ENCODE measurements at places on chromosomes 2 and 18.

- DNase-seq: no peak
These were observed 175.0 kb downstream of the SETBP1 start for GRCh38 chr18:44855681-44856080.

DNA sequence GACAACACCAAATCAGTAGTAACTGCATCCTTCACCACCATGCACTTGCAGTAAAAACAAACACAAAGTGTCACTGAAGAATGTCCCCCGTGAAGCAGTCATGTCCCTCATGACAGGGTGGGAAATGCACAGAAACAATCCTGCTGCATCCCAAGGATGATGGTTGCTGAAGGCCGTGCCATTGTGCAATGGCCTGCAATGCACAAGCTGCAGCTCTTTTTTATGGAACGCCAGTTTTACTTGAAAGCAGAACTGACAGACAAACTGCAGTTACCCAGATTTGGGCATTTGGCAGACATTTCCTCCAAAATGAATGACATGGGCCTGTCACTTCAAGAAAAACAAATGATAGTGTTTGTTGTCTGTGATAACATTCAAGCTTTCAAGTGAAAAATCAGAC lies 2.4 kb upstream of the CHST10 start:
- DNase-seq: no peak

- DNase-seq: no peak
These were observed 416.4 kb downstream of the CMPK2 start for GRCh38 chr2:6449343-6449742.

DNA sequence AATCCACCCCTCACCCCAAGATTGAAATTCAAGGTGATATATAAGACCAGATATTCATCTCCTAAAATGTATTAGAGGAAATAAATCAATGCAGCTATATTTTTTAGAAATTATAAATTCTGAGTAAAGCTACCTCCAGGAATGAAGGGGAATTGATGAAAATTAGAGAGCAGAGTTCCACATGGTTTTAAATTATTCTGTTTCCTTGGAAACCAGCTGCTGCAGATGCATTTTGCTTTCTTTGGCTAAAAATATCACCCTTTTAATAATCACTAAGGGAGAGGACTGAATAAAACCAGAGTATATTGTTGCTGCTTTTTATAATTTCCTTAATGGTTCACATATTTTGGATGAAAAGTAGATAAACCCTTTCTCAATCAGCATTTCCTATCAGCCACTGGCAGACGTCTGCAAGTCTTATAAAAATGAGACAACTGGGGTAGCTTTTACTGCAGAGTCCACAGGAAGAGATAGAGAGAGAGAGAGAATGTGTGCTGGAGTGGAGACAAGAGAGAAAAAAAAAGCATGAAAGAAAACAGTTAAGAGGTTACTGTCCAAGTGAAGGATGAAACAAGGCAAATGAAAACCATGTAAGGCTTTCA lies 2.0 kb downstream of the CSRNP3 start:
- DNase-seq: no peak

GRCh38 chr18:79513381-79514081 lies 117.8 kb downstream of the NFATC1 start:
- DNase-seq: no peak

GRCh38 chr18:37368110-37368954 lies 197.3 kb downstream of the CELF4 start:
- DNase-seq: no peak

DNA sequence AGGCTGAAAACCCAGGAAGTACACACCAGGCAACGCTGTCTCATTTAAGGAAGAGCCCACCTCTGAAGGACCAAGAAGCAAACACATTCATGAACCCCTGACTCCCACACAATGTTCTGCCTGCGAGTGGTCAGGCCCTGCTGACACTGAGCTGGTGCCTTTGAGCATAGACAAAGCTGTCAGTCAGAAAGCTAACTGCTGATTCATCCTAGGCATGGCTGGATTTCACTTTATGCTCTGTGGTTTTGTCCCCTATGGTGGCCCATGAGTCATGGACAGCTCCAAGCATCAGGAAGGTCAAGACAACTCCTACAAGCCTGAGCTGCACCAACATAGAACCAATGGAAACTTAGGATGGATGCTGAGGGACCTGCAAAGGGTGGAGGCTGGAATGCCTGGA lies 78.9 kb downstream of the UXS1 start:
- DNase-seq: no peak

- peak; percentile 43 for DNase-seq
These were observed 55.4 kb upstream of the GLI2 start for GRCh38 chr2:120680136-120680761.

DNA sequence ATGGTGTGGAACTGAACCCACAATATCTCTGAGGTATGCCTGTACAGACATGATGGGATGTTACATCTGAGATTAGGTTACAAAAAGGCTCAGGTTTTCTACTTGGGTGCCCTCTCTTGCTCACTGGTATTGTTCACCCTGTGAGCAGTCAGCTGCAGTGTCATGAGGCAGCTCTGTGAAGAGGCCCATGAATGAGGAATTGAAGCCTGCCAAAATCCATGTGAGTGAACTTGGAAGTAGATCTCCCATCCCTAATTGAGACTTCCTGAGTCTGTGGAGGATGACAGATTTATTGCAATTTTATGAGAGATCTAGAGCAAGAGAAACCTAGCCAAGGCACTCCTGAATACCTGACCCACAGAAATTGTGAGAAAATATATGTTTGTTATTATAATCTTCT lies 404.9 kb upstream of the ZEB2 start:
- DNase-seq: no peak

DNA sequence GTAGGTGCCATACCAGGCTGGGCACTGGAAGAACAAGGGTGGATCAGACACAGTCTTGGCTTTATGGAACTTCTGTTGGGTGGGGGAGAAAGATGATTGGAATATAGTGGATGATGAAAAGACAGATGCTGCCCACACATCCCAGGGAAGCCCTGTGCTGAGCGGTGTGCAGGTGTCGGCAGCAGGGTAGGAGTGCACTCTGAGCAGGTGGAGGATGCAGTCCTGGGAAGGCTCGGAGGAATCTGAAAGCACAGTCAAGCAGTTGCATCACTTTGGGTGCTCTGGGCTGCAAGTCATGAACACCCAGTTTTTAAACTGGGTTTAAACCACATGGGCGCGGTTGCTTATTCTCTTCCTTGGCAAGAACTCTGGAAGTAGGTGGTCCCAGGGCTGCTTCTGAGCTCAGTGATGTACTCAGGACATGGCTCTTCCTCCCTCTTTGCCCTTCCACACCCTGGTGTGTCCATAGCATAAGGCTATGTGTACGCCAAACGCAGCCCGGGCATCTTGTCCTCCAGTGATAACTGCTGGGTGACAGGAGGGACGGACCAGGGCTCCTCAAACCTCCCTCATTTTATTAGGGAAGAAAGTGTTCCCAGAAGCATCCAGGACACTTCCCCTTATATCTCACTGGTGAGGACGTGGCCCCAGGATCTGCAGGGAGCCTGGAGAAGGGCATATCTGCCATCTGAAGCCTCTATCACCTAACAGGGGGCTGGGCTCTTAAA lies 84.0 kb downstream of the SH3RF3 start:
- no peak for DNase-seq

GRCh38 chr2:127082974-127083373 lies 24.0 kb downstream of the BIN1 start:
- no peak for DNase-seq

GRCh38 chr18:65628390-65628789 lies 122.4 kb upstream of the CDH7 start:
- DNase-seq: no peak

GRCh38 chr18:42458226-42458625 lies 503.2 kb downstream of the PIK3C3 start:
- no peak for DNase-seq

- no peak for DNase-seq
These were observed 288.4 kb downstream of the LRRTM1 start for GRCh38 chr2:80016171-80016570.

GRCh38 chr2:111708476-111709180 lies 175.4 kb downstream of the ANAPC1 start:
- no peak for DNase-seq

DNA sequence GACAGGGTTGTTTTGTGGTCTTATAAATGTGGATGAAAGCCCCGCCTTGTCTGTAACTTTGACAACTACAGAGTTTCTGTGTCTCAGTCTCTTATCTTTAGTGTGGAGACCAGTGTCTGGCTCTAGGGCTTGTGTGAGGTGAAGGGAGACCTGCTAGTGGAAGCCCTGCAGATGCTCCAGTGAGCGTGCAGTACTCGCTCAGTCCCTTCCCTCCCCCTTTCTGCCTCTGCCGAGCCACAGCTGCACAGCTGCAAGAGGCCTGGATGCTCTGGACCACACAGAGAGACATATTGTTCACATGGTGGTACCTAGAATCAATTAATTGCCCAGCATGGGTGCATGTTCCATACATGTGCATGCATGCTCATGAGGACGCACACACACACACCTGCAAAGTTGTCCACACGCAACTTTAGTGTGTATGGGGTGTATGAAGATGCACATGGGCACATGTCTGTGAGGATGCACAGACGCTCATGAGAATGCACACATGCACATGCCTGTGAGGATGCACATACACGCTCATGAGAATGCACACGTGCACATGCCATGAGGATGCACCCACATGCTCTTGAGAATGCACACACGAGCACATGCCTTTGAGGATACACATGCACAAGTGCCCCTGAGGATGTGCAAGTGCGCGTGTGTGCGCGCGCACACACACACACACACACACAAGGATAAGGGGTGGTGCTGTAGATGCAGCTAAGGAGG lies 282.1 kb upstream of the HS6ST1 start:
- no peak for DNase-seq

DNA sequence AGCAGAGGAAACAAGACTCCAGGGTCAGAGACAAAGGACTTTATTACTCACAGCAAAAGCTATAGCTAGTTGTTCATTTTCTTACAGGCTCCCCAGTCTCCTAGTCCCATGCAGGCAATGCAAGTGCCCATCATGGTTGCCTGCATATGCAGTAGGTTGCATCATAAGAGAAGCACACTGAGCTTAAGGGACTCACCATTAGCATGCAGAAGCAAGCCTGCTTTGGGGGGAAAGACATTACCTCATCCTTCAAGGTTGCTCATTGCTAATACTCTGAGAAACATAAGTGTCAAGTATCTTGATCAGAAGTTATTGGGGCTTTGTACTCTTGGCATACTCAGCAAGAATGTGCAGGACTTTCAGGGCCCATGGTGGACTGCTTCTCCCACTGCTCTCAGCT lies 114.6 kb upstream of the CCDC68 start:
- DNase-seq: no peak

- DNase-seq: no peak
These were observed 67.2 kb downstream of the MBP start for GRCh38 chr18:77065221-77065981.

DNA sequence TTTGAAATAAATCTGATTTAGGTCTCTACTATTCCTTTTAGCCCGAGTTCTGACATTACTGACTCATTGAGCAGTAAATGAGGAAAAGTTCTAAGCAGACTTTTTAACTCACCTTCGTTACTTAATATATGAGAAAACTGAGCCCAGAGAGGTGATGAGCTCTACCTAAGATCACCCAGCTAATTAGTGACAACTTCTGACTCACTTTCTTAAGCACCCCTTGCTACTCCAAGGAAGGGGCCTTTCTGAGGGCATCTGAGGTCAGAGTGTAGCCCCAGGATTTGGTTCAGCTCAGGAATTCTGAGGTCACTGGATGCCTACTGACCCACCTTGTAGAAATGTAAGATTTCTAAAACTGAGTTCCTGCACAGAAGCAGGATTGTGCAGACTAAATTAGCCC lies 102.2 kb upstream of the FZD5 start:
- DNase-seq: no peak

DNA sequence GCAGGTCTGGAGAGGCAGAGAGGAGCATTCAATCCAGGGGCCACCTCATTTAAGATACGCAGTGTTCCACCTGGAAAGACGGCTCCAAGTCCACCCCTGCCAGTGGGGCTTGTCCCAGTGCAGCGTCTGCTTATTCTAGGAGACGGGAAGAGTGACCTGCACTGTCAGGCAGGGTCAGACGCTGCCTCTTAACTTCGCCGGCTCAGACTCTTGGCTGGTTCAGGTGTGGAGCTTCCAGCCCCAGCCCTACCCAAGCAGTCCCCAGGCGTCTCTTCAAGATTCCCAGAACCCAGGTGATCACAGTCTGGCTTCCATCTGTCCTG lies 208.5 kb downstream of the TFCP2L1 start:
- no peak for DNase-seq

- no peak for DNase-seq
These were observed 161.4 kb upstream of the GYPC start for GRCh38 chr2:126494593-126494992.

- no peak for DNase-seq
These were observed 42.9 kb upstream of the ASB1 start for GRCh38 chr2:238383743-238384380.

DNA sequence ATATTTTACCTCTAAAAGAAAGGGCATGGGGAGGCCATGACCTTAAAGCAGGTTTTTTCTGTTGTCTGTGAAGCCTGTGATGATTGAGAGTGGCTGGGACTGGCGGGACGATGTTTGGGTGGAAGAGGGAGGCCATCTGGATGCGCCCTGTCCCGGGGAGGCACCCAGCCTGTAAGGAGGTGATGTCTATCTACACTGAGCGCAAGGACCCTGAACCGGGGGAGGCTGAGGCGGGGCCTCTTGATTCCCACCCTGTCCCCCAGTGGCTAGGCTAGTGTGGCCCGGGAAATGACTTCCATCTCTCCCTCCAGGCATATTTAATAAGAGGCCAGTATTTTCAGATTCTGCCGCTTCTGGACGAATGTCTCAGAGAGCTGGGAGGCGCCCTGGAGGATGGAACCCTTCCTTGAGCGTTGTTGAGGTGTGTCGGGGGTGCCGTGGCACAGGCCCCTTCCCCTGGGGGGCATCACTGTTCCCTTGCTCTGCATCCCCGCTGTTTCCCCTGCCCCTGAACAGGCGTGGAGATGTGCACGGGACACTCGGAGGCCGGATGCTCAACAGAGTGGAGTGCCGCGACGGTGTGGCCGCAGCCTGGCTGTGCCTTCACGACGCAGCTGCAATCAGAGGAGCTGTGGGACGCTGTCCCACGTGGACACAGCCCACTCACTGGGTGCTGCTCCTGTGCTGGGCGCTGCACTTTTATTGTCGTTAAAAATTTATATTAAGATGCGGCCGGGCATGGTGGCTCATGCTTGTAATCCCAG lies 185.4 kb downstream of the LDLRAD4 start:
- DNase-seq: no peak

- DNase-seq: no peak
These were observed 861.8 kb downstream of the TRIB2 start for GRCh38 chr2:13578547-13578946.

- DNase-seq: no peak
These were observed 211.1 kb upstream of the FAM98A start for GRCh38 chr2:33810046-33810835.

- DNase-seq: no peak
These were observed 52.6 kb upstream of the GLI2 start for GRCh38 chr2:120683081-120683480.

GRCh38 chr18:60385693-60386092 lies 13.1 kb upstream of the MC4R start:
- no peak for DNase-seq

GRCh38 chr2:2828774-2829368 lies 497.8 kb upstream of the MYT1L start:
- DNase-seq: no peak
